Activated CD8-positive, alpha-beta memory T cell treated with anti-CD3 and anti-CD28 coated beads for 1 hour (primary cell): ENCODE measurements at places on chromosomes 7 and 10.
A peak's percentile ranks its signal among the peaks of the same experiment; 100 is the strongest.

- DNase-seq, result no peak
Observed at GRCh38 chr7:77765481-77765880, 32.8 kb downstream of the TMEM60 start.

- DNase-seq, result peak; percentile 44
Observed at GRCh38 chr10:70558871-70559810, 43.4 kb downstream of the PRF1 start.

- no peak for DNase-seq
Observed at GRCh38 chr7:117143580-117143979, 179.3 kb downstream of the WNT2 start.

- no peak for DNase-seq
Observed at GRCh38 chr7:131897790-131898165, 341.4 kb upstream of the PODXL start.

GRCh38 chr10:50544857-50545429 lies 78.8 kb downstream of the SGMS1 start:
- DNase-seq, result no peak

- DNase-seq, result no peak
Observed at GRCh38 chr10:5142199-5142598, 42.8 kb downstream of the AKR1C8 start.

GRCh38 chr7:90631502-90631901 lies 35.4 kb downstream of the CDK14 start:
- no peak for DNase-seq

DNA sequence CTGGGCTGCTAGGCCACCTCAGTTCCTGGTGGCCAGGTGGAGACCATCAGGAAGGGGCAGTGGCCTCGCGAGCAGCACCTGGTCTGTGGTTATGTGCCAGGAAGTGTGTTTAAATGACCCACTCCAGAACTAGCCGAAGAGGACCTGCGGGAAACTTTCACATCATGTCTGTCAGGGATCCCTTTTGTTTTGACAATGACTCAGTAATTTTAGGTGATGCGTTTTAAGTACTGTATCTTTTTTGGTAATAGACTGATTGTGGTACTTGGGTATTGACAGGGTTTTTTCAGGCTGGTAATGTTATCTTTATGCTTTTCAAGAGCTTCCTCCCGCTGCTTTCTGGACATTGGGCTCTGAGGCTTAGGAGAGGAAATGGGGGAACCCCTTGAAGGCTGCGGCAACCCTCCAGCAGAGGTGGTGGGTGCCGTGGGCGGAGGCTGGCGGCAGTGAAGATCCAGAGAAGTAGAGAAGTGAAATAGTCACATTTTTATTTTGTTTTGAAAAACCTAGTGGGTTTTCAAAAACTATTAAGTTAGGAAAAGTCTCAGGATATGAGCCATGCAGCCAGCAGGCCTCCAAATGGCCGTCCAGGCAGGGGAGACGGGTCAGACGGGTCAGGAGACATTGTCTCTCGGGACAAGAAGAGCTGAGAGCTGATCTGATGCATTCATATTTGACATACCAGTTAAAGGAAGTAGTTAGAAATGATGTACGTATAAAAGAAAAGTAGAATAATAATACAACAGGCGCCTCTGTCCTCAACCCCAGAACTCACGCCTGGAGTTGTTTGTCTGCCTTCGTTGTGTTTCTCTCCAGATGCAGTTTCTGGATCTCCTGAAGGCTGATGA lies 27.7 kb downstream of the PPP2R2D start:
- no peak for DNase-seq

DNA sequence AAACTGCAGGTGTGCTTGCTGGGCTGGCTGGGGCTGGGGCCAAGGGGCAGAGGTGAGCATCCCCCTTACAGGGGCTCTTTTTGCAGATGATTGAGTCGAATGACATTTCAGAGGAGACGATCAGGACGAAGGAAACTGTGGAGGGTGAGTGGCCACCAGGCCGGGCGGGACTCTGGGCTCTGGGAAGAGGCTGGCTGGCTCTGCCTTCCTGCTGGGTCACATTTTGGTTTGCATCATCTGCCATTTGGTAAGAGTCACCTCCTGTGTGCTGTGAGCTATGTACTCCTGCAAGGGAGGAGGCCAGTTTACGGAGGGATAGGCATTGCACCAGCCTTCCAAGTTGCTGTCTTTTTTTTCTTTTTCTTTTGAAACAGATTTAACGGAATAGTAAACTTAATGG lies 73.0 kb upstream of the GTF2IRD1 start:
- no peak for DNase-seq

DNA sequence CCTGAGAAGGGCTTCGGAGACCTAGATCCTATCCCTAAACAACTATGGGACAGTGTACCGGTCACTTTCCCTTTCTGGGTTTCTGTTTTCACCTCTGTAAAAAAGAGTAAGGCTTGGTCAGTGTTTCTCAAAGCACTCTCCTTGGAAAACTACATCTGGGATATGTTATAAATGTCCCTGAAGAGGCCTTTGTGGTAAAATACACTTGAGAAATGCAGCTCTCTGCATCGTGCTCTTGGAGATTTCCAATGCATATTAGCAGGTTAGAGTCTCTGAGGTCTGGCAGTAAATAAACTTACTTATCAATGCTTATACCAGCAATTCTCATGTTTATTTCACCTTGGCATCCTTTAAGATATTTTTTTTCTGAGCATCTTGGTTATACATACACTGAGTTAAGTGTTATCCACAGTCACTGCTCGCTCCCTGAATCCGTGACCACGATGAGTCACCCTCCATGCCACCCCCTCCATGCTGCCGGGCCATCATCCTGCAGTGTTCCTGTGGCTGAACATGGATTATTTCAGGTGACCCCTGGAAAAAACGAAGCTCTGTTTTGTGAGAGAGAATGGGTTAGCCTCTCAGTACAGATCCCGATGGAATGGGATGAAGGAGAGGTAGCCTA lies 3.3 kb upstream of the TBXAS1 start:
- DNase-seq, result no peak

GRCh38 chr10:121248266-121248665 lies 350.0 kb downstream of the FGFR2 start:
- DNase-seq, result no peak

- no peak for DNase-seq
Observed at GRCh38 chr7:126727930-126728391, 524.8 kb downstream of the GRM8 start.

DNA sequence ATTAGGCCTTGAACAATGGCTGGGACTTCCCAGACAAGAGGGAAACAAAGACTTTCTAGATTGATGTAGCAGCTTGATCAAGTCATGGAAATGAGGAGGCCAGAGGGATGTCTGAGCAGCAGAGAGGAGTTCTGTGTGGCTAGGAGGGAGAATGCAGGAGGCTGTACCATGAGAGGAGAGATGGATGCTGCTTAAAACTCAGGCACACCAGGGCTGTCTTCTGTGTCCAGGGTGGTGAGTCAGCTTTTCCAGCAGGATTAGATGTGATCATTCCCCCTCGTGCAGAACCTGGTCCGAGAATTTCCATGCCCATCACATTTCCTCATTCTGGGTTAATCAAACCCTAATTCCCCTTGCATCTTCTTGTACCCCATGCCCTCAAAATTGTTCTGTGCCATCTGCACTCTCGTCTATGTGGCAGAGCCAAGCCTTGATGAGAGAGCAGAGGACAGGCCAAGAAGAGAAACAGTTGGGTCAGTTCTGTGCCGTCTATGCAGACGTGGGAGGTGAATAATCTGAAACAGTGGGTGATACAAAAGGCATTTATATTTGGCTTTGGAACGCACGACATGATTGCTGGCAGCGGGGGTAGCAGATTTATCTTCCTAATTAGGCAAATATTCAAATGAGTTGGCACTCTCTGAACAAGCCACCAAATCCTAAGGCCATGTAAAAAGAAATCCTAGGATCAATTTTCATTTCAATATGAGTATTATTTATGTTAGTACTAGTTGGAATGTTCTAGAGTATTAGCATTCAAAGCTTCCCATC lies 160.7 kb downstream of the TMEM178B start:
- DNase-seq, result no peak

- DNase-seq, result no peak
Observed at GRCh38 chr10:30759423-30759822, 129.9 kb upstream of the LYZL2 start.

GRCh38 chr7:102050864-102051460 lies 233.5 kb downstream of the CUX1 start:
- DNase-seq, result no peak

DNA sequence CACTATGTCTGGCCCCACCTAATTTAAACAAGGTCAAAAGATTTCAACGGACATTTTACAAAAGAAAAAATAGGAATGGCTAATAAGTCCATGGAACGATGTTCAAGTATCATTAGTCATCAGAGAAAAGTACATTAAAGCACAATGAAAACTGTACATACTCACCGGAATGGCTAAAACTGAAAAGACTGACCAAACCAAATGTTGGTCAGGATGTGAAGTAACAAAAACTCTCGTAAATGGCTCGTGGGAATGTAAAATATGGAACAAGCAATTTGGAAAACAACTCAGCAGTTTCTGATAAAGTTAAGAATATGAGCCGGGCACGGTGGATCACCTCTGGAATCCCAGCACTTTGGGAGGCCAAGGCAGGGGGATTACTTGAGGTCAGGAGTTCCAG lies 65.7 kb upstream of the PARD3 start:
- no peak for DNase-seq

- no peak for DNase-seq
Observed at GRCh38 chr10:4043897-4044665, 259.1 kb upstream of the KLF6 start.

DNA sequence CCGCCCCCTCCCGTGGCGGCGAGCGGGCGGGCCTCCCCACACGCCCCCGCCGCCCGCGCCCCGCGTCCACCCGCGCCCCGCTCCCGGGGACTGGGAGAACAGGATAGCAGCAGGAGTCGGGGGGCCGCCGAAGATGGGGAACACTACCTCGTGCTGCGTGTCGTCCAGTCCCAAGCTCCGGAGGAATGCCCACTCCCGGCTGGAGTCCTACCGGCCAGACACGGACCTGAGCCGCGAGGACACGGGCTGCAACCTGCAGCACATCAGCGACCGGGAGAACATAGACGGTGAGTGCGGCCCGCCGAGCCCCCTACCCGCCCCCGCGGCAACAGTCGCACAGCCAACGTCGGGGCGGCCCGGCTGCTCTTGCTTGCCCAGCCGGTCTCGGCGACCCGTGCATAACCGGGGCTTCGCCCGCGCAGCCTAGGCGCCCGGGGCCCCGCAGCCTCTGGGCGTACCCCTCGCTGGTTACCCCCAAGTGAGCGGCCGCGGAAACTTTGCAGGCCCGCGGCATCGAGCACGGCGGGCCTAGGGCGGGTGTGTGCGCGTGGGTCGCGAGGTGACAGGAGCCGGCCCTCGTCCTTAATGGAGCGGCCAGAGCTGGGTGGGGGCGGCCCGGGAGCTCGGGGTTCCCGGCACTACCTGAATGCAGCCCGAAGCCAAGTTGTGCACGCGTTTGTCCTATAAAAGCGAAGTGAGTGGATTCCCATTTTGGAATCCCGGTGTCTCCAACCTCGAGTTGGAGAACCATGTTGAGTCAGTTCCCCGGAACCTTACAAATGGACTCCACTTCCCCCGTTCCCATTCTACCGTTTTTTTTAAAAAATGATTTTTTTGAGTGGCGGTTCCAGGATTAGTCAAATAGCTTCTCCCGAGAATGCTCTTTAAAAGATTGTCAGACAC lies 863 bp downstream of the CCNY start:
- no peak for DNase-seq

- DNase-seq, result no peak
Observed at GRCh38 chr7:20417260-20417659, 86.6 kb downstream of the ITGB8 start.

DNA sequence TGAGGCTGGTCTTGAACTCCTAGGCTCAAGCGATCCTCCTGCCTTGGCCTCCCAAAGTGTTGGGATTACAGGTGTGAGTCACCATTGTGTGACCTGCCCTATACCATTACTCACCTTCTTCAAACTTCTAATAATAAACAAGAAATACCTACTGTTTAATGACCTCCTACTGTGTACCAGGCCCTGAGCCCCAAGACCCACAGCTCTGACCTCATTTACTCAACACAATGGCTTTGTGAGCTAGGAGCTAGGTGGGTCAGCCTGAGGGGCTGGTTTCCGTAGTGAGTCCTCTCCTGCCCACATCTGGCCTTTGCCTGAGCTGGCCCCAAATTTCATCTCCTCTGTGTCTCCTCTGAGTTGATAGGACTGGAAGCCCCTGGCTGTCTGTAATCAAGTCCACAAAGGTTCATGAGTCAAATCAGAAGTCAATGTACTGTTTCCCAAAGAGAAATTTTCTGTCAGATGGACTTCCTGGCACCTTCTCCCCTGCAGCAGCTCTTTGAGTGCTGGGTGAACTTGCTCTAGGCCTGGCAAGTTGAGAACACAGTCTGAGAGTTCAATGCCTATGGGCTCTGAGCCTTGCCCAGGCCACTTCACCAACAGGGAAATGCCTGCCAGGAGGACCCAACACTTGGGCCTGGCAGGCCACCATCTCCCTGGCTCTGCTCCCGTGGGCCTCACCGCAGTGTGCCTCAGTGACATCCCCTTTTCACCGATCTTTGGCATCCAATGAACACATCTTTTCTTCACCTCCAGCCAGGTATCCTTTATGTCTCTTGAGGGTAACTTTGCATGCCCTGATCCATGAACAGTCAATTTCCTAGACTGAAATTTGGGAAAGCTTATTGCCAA lies 24.0 kb downstream of the NEURL1 start:
- DNase-seq, result no peak

DNA sequence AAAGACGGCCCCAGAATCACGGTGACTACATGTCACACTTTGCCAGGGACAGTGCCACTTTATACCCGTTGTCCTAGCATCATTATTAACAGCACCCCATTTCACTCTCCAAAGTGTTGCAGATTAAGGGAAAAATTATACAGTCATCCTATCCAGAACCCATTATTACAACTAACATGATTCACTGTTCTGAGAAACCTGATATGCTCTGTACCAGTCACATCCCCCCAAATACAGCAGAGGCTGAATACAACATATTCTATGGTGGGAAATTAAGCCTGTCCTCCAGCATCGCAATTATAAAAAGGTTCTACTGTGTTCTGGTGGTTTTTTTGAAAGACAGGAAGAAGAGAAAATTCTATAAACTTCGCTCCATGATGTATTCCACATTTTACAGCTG lies 162.1 kb downstream of the JAZF1 start:
- DNase-seq, result no peak

GRCh38 chr10:20059084-20059835 lies 243.0 kb downstream of the PLXDC2 start:
- no peak for DNase-seq

- DNase-seq, result no peak
Observed at GRCh38 chr10:58806970-58807628, 294.4 kb downstream of the BICC1 start.

GRCh38 chr7:94567396-94567795 lies 57.8 kb downstream of the CASD1 start:
- DNase-seq, result no peak

DNA sequence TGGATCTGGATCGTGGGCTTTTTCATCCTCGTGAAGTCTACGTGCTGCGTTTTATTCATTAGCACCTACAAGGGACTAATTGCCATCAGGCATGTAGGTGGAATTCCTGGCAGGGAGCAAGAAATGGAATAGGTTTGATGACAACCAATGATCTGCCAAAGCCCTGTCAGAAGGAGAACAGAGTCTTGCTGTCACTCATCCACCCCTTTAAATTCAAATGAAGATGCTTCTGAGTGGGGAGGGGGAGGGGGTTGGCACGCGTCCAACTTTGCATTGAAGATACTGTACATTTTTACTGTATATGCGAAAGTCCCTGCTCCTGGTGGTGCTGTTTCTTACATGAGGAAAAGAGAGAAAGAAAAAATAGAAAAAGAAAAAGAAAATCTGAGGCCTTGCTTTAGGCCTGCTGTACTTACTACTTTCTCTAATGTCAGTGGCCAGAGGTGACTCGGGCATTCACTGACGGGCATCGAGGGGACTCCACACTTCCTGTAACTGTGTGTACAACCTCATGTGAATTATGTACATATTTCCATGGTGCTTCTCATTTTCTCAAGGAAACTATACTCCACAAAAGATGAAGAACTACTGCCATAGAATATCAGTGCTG lies 569.1 kb downstream of the INHBA start:
- no peak for DNase-seq
